ENCODE measurements at places on chromosomes 7 and 10. TPM values are rescaled to one million over a fixed set of nuclear protein-coding genes. Genes with fewer than 3 reads are reported as not detected.

- H3K4me1 ChIP-seq = no peaks in the 10 kb centered on the region
- H3K27me3 ChIP-seq = no peaks in the 10 kb centered on the region
- no peak overlapping the region for H3K27ac ChIP-seq
- H3K36me3 ChIP-seq = no peaks in the 10 kb centered on the region
Measured at GRCh38 chr10:114245121-114245791, 6.2 kb downstream of the VWA2 start.

GBX1 gene
- not detected for total RNA-seq

- H3K4me1 ChIP-seq = peaks cover 13% of the 10 kb centered on the region
- H3K36me3 ChIP-seq = no peaks in the 10 kb centered on the region
- DNase-seq = no peak
- H3K4me3 ChIP-seq = no peak overlapping the region
- no peak overlapping the region for H3K27ac ChIP-seq
- no peaks in the 10 kb centered on the region for H3K27me3 ChIP-seq
Measured at GRCh38 chr7:155289107-155289506, 8.6 kb upstream of the INSIG1 start.

GRCh38 chr10:70747192-70747965 is 37.8 kb downstream of the TBATA start:
- no peaks in the 10 kb centered on the region for H3K36me3 ChIP-seq
- peaks cover 6% of the 10 kb centered on the region for H3K4me1 ChIP-seq
- no peak overlapping the region for H3K4me3 ChIP-seq
- H3K27me3 ChIP-seq = no peaks in the 10 kb centered on the region
- no peak overlapping the region for H3K27ac ChIP-seq
- DNase-seq = no peak

- no peaks in the 10 kb centered on the region for H3K27me3 ChIP-seq
- H3K27ac ChIP-seq = peak overlapping the region; percentile 75
- DNase-seq = no peak
- H3K4me3 ChIP-seq = no peak overlapping the region
- H3K36me3 ChIP-seq = no peaks in the 10 kb centered on the region
Measured at GRCh38 chr10:43120116-43120928, 17.9 kb upstream of the CSGALNACT2 start.

COL28A1 gene
- total RNA-seq = 0.84 TPM

DNA sequence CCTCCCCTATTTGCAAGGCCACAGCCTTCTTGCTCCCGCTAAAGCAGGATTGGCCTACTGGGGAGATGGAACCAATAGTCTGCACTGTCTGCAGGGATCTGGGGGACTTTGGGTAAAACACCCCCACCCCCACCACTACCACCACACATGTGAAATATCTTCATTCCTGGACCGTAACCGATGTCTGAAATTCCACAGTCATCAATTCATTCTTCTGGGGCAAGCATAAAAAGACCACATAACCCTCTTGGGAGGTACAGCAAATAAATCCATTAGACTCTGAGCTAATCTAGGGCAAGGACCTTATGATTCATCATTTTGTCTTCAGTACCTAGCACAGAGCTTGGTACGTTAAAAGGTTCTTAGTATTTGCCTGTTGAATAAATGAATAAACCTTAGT is 307.8 kb downstream of the GPAM start:
- no peaks in the 10 kb centered on the region for H3K36me3 ChIP-seq
- no peaks in the 10 kb centered on the region for H3K27me3 ChIP-seq
- H3K4me1 ChIP-seq = no peaks in the 10 kb centered on the region
- no peak overlapping the region for H3K4me3 ChIP-seq
- DNase-seq = no peak
- H3K27ac ChIP-seq = no peak overlapping the region

KLF14 gene
- total RNA-seq = not detected

TMEM184A gene
- 0.14 TPM for total RNA-seq

DNA sequence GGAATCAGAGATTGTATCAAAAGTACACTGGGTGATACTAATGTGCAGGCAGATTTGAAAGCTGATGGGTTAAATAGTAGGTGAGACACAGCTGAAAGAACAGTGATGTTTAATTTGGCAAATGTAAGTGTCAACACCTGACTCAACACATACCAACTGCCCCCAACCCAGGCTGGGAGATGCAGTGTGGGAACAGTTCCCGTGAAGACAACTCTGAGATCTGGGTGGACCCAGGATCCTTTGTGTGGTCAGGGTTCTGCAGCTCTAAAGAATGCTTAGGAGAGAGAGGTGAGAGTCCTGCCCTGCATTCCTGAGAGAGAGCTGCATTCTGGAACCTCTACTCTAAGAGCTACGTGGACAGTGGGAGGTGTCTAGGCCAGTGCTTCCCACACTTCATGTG is 479.7 kb downstream of the RPS24 start:
- no peaks in the 10 kb centered on the region for H3K27me3 ChIP-seq
- no peak overlapping the region for H3K27ac ChIP-seq

Measured in natural killer cell (primary cell).